G401 (cell line): ENCODE measurements at places on chromosomes 3 and 15.

DNA sequence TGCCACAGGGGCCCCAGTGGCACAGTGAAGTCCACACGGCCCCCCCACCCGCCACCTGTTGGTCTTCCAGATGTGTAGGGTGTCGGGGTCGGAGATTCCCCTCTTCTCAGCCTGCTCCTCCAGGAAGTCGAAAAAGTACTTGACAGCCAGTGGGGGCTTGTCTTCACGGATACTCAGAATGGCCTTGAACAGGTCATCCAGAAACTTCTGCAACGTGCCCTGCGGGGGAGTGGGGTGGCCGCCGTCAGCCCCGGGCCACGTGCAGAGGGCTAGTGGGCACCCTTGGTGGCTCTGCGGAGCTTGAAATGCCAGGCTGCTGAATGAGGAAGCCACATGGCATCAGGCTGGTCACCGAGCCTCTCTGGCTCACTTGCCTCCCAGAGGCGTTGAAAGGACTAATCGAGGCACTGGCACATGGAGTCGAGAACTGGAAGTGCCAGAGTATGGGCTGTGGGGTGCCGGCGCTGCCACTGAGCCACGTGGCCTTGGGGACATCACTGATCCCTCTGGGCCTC, 16.6 kb downstream of the H1-8 start:
- no peak for DNase-seq

DNA sequence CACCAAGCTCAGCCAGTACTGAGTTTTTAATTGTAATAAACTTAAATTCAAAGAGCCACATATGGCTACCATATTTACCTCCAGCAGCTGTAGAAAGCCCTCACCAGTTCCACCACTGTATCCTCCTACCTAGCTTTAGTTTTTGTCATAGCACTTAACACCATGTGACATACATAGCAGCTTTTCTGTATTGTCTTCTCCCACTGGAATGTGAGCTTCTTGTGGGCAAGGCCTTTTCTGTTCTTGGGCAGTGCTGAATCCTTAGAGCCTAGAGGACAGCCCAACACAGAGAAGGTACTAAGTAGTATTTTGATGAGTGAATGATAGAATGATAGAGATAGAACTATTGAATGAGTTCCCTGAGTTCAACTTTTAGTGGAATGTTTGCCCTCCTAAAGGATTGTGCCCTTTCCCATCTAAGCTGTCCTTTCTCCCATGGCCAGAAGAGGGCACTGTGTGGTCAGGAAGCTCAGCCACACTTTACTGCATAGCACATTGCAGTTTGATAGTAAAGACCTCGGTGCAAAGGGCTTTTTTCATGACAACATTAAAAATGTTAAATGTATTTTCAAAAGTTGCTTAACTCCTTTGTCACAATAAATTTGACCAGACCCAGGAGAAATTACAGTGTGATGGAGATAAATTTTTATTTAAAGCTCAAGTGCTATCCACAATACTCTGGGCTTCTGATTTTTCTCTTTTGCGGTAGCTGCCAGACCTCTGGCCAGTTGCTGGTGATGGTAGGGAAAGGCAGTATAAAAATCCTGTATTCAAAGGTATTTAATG, 115.8 kb downstream of the GHSR start:
- peak; percentile 78 for DNase-seq

GRCh38 chr3:112579232-112579631, 17.4 kb downstream of the SLC35A5 start:
- DNase-seq = no peak

DNA sequence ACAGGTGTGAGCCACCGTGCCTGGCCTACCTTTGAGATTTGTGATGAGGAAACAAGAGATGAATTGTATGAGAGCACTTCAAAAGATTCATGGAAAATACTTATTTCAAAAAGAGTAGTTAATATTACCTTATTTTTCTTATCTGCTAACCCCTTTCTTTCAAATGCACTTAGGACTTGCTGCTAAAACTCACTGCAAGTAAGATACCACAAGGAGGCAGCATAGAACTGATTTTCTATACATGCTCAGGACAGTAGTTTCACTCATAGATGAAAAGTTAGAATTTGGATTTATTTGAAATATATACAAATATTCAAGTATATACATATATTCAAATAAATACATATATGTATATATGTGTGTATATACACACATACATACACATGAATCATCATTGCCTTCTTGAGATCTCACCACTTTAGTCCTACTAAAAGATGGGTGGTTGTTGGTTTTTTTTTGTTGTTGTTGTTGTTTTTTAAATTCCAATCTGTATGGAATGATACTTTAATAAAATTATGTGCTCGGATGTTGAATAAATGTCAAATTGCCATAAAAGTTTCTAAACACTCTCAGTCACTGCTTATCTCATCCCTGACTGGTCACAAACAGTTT, 2.4 kb downstream of the CCNDBP1 start:
- DNase-seq = peak; percentile 60

DNA sequence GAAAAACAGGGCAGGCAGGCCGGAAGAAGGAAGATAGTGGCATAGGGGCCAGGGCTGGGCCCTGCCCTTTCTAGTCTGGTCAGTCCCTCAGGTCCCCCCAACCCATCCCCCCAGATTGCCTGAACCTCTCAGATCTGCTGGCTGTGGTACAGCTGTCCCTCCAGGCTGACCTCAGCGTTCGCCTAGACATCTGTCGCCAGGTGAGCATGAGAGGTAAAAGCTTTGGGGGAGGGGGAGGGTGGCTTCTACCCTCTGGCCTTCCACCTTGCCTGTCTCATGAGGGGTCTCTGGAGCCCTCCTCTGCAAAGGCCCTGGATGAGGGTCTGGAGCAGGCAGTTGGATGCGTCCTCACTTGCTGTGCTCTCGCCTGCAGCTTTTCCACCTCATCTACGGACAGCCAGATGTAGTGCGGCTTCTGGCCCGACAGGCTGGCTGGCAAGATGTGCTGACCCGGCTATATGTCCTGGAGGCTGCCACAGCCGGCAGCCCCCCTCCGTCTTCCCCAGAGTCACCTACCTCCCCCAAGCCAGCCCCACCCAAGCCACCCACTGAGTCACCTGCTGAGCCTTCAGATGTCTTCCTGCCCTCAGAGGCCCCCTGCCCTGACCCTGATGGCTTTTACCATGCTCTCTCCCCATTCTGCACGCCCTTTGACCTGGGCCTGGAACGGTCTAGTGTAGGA, 20.2 kb downstream of the NBEAL2 start:
- no peak for DNase-seq

DNA sequence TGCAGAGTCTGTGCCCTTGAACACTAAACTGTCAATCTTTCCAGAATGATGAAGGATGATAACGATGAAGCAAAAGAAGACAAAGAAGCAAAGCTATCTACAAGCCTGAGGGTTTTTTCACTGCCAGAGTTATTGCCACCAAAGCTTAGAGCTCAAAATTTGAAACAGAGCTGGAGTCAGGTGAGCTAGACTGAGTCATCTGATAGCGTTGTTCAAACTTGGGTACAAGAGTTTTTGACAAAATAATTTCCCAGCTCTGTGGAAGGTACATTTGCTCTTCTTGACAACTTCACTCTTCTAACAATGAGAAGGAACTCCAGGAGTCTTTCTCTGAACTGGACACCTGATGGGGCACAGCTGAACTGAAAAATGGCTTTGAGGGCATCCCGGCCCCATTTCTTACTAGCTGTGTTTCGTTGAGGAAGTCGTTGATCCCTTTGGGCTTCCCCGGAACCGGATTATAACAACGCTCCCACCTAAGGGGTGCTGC, 715 bp downstream of the MCCC1 start:
- DNase-seq = peak; percentile 49
